ENCODE measurements at places on chromosomes 4 and X. TPM values are rescaled to one million over a fixed set of nuclear protein-coding genes. Genes with fewer than 3 reads are reported as not detected.

DNA sequence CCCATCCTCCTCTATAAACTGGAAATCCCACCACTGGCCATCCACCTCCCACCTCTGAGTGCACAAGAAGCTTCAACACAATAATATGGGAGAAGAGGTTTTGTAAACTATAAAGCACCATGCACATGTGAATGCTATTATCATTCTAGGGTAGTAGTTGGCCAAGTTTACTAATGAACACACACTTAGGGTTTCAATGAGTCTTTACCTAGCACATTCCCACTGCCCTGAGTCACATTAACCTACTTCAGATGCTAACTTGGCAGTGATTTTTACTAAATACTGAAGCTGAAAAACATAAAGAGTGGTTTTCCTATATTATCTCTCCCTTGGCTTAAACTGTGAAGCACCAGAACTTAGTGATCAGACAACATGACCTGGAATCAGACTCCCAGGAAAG lies 93.9 kb downstream of the SH3KBP1 start:
- H3K36me3 ChIP-seq, result no peaks in the 10 kb centered on the region
- H3K27me3 ChIP-seq, result no peaks in the 10 kb centered on the region
- H3K4me1 ChIP-seq, result peaks cover 3% of the 10 kb centered on the region

- no peak overlapping the region for H3K4me3 ChIP-seq
- H3K36me3 ChIP-seq, result no peaks in the 10 kb centered on the region
- peaks cover 100% of the 10 kb centered on the region for H3K27me3 ChIP-seq
Observed at GRCh38 chr4:5969777-5970176, 48.5 kb downstream of the C4orf50 start.

GRCh38 chr4:170128219-170128804 lies 38.6 kb upstream of the AADAT start:
- H3K4me1 ChIP-seq, result no peaks in the 10 kb centered on the region
- no peak overlapping the region for H3K27ac ChIP-seq
- no peaks in the 10 kb centered on the region for H3K36me3 ChIP-seq
- no peaks in the 10 kb centered on the region for H3K27me3 ChIP-seq
- no peak overlapping the region for H3K4me3 ChIP-seq

- H3K4me3 ChIP-seq, result no peak overlapping the region
- no peaks in the 10 kb centered on the region for H3K4me1 ChIP-seq
- no peak overlapping the region for H3K27ac ChIP-seq
- no peaks in the 10 kb centered on the region for H3K36me3 ChIP-seq
Observed at GRCh38 chr4:16661813-16662212, 236.6 kb downstream of the LDB2 start.

PPP2R3B gene
- total RNA-seq, result 170 TPM

HTR2C gene
- total RNA-seq, result not detected

STOX2 gene
- total RNA-seq, result 12.2 TPM

UGT2A1 gene
- total RNA-seq, result not detected

DNA sequence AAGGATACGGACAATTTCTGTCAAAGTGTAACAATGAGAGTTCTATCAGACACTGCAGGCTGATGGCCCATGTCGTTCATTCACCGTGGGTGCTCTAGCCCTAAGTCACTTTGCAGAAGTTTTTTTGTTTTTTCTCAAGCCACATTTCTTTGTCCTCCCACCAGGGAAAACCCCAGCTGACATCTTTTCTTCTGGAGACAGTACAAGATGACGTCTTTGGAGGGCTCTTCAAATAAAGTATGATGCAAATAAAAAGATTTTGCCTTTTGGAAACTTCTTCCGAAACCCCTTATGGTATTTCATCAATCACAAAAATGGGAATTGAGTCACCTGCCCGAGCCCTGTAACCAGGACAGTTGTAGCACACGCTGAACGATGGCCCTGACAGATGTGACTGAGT lies 73.2 kb downstream of the TRAPPC11 start:
- no peak overlapping the region for H3K27ac ChIP-seq
- DNase-seq, result no peak
- H3K4me3 ChIP-seq, result no peak overlapping the region
- H3K36me3 ChIP-seq, result no peaks in the 10 kb centered on the region

MUC7 gene
- not detected for total RNA-seq

DNA sequence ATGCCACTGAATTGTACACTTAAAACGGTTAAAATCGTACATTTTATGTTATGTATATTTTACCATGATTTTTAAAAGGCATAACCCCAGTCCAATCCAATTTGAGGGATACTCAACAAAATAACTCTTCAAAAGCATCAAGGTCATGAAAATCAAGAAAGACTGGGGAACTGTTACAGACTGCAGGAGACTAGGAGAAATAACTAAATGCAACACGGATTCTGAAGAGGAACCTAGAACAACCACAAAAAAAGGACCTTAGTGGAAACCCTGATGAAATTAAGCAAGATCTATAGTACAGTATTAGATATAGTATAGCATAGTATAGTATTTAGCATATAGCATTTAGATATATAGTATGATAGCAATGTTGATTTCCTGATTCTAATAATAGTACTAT lies 26.8 kb downstream of the SH3KBP1 start:
- no peaks in the 10 kb centered on the region for H3K36me3 ChIP-seq
- no peak overlapping the region for H3K4me3 ChIP-seq
- DNase-seq, result no peak
- no peak overlapping the region for H3K27ac ChIP-seq
- no peaks in the 10 kb centered on the region for H3K27me3 ChIP-seq
- H3K4me1 ChIP-seq, result peaks cover 20% of the 10 kb centered on the region

GRCh38 chr4:51844153-51845054 lies 1.5 kb downstream of the DCUN1D4 start:
- peak; percentile 93 for DNase-seq
- H3K36me3 ChIP-seq, result no peaks in the 10 kb centered on the region
- H3K27ac ChIP-seq, result peak overlapping the region; percentile 95
- H3K27me3 ChIP-seq, result no peaks in the 10 kb centered on the region

DNA sequence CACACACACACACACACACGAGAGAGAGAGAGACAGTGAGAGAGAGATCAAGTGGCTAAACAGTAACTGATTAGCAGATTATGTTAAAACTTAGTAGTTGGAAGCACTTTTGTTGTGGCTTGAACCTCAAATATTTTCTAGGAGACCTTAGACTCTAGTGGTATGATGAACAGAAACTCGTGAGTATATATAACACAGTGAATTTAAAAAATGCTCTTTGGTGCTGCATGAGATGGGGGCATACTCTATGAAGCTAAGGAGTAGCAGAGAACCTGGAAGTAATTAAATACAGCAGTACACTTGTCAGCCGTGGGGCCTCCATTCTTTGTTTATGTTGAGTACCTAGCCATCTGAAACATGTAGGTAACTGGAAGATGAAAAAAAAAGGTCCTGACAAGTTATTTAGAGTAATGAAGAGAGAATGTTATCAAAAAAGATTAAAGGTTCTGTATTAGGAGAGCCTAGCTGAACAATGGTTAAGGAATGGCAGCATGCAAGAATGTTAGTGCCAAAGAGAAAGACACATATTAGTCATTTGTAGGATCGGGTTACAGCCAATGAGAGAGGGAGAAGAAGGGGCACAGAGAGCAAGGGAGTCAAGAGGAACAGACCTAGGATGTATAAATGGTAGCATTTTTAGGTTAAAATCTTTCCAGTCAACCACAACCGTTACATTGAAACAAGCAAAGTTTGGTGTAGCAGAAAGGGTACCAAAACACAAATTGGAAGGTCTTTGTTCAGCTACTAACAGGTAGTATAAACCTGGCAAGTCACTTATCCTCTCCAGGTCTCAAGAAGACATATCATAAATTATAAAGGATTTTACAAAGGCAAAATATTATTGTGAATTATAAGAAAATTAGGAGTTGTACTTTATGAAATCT lies 316.7 kb upstream of the DIPK2B start:
- H3K27me3 ChIP-seq, result no peaks in the 10 kb centered on the region

GRCh38 chr4:183337349-183337748 lies 15.1 kb upstream of the CLDN24 start:
- H3K4me1 ChIP-seq, result peaks cover 6% of the 10 kb centered on the region
- DNase-seq, result no peak
- H3K27me3 ChIP-seq, result peaks cover 4% of the 10 kb centered on the region
- no peak overlapping the region for H3K27ac ChIP-seq
- H3K36me3 ChIP-seq, result no peaks in the 10 kb centered on the region

- no peaks in the 10 kb centered on the region for H3K27me3 ChIP-seq
- H3K27ac ChIP-seq, result no peak overlapping the region
- no peaks in the 10 kb centered on the region for H3K36me3 ChIP-seq
- peaks cover 13% of the 10 kb centered on the region for H3K4me1 ChIP-seq
- H3K4me3 ChIP-seq, result no peak overlapping the region
Observed at GRCh38 chr4:99617374-99617773, 40.3 kb downstream of the C4orf54 start.

GRCh38 chr4:74316397-74316796 lies 8.1 kb downstream of the EPGN start:
- no peak overlapping the region for H3K4me3 ChIP-seq
- no peak overlapping the region for H3K27ac ChIP-seq
- peaks cover 5% of the 10 kb centered on the region for H3K27me3 ChIP-seq
- no peaks in the 10 kb centered on the region for H3K4me1 ChIP-seq
- H3K36me3 ChIP-seq, result no peaks in the 10 kb centered on the region

MMRN1 gene
- 2.4 TPM for total RNA-seq

BTC gene
- total RNA-seq, result 0.25 TPM

DNA sequence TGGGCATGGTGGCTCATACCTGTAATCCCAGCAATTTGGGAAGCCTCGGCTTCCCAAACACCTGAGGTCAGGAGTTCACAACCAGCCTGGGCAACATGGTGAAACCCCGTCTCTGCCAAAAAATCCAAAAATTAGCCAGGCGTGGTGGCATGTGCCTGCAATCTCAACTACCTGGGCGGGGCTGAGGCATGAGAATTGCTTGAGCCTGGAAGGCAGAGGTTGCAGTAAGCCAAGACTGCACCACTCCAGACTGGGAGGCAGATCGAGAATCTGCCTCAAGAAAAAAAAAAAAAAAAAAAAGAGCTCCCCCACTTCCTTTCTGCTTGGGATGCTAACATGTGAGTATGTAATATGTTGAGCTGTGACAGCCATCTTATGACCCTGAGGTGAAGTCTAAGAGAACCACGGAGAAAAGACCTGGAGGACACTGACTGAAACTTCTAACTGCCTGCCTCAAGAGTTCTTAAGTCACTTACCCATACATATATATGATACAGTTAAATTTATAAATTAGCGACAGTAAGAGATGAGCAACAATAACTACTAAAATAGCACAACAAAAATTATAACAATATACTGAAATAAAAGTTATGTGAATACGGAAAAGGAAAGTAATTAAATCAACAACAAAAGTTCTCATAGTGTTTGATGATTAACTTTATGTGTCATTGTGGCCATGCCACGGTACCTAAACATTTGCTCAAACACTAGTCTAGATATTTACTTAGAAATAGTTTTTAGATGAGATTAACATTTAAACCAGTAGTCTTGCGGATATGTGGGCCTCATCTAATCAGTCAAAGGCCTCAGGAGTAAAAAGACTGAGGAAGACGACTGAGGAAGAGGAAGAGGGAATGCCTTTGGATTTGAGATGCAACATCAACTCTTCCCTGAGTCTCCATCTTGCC lies 178.3 kb downstream of the OPHN1 start:
- H3K27me3 ChIP-seq, result no peaks in the 10 kb centered on the region
- H3K27ac ChIP-seq, result no peak overlapping the region
- no peak overlapping the region for H3K4me3 ChIP-seq
- H3K4me1 ChIP-seq, result peaks cover 16% of the 10 kb centered on the region
- DNase-seq, result no peak
